ENCODE measurements at places on chromosomes 16 and 17. TPM values are rescaled to one million over a fixed set of nuclear protein-coding genes. Genes with fewer than 3 reads are reported as not detected.

The ITGB4 gene
- total RNA-seq = 62.6 TPM

The PIPOX gene
- not detected for total RNA-seq

The ZNF629 gene
- total RNA-seq = 16.1 TPM

The B3GNT9 gene
- total RNA-seq = 7.5 TPM

The EVI2B gene
- not detected for total RNA-seq

The TBC1D26 gene
- total RNA-seq = not detected

The KAT2A gene
- 57.8 TPM for total RNA-seq

The MSRB1 gene
- 35.7 TPM for total RNA-seq

The AOC2 gene
- total RNA-seq = 1.8 TPM

The PNMT gene
- total RNA-seq = not detected

The KRTAP1-5 gene
- total RNA-seq = not detected

The AANAT gene
- 0.29 TPM for total RNA-seq

The CD300C gene
- total RNA-seq = 0.09 TPM
